ENCODE measurements at places on chromosomes 3 and 15. TPM values are rescaled to one million over a fixed set of nuclear protein-coding genes. Genes with fewer than 3 reads are reported as not detected.

The GOLGA8M gene
- 3.0 TPM for total RNA-seq

The TUBGCP4 gene
- total RNA-seq = 21.3 TPM

The C3orf49 gene
- total RNA-seq = not detected

The CYP8B1 gene
- not detected for total RNA-seq

DNA sequence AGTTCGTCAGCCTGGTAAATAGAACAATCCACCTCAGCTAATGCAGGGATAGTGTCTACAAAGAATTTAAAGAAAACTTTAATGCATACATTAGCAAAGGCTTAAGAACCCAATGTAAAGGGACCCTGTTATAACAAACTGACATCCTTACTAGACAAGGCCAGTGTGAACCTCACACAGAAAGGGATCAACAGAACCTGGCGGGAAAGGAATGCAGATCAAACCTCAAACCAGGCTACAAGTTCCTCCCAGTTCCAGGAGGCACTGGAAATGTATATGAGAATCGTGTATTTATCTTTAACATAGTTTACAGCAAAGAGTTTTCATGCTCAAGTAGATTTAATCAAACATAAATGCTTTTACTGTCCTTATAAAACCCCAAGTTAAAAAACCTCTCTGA, 37.6 kb upstream of the ATP11B start:
- H3K27me3 ChIP-seq = peaks cover 10% of the 10 kb centered on the region
- H3K36me3 ChIP-seq = no peaks in the 10 kb centered on the region
- H3K4me1 ChIP-seq = no peaks in the 10 kb centered on the region

GRCh38 chr3:114892880-114893279, 254.2 kb downstream of the ZBTB20 start:
- no peak for DNase-seq
- no peaks in the 10 kb centered on the region for H3K36me3 ChIP-seq
- H3K4me1 ChIP-seq = no peaks in the 10 kb centered on the region

GRCh38 chr15:29058903-29059539, 173.2 kb downstream of the APBA2 start:
- no peak overlapping the region for H3K4me3 ChIP-seq
- DNase-seq = no peak
- no peak overlapping the region for H3K27ac ChIP-seq
- no peaks in the 10 kb centered on the region for H3K27me3 ChIP-seq
- H3K4me1 ChIP-seq = no peaks in the 10 kb centered on the region
- H3K36me3 ChIP-seq = no peaks in the 10 kb centered on the region

GRCh38 chr3:5022966-5023776, 43.9 kb downstream of the BHLHE40 start:
- no peaks in the 10 kb centered on the region for H3K27me3 ChIP-seq
- H3K4me3 ChIP-seq = no peak overlapping the region
- H3K36me3 ChIP-seq = no peaks in the 10 kb centered on the region
- no peak for DNase-seq
- H3K4me1 ChIP-seq = peaks cover 10% of the 10 kb centered on the region

- no peaks in the 10 kb centered on the region for H3K27me3 ChIP-seq
- H3K4me1 ChIP-seq = no peaks in the 10 kb centered on the region
- H3K27ac ChIP-seq = no peak overlapping the region
- no peak for DNase-seq
- H3K4me3 ChIP-seq = no peak overlapping the region
- H3K36me3 ChIP-seq = no peaks in the 10 kb centered on the region
Observed at GRCh38 chr3:155554777-155555451, 190.0 kb downstream of the PLCH1 start.

GRCh38 chr15:72117486-72118016, 399 bp downstream of the MYO9A start:
- peaks cover 17% of the 10 kb centered on the region for H3K4me1 ChIP-seq
- peak overlapping the region; percentile 93 for H3K27ac ChIP-seq
- DNase-seq = peak; percentile 94
- H3K27me3 ChIP-seq = no peaks in the 10 kb centered on the region
- H3K36me3 ChIP-seq = no peaks in the 10 kb centered on the region
- peak overlapping the region; percentile 92 for H3K4me3 ChIP-seq

Measured in upper lobe of right lung (tissue), 1 donor.